HT-29 (cell line): ENCODE measurements at places on chromosomes 3 and 15. TPM values are rescaled to one million over a fixed set of nuclear protein-coding genes. Genes with fewer than 3 reads are reported as not detected.

Gene THAP10
- total RNA-seq: 2.7 and 3.9 TPM in 2 replicates

Gene ADCY5
- total RNA-seq: 1.2 and 1.6 TPM in 2 replicates

Gene TRH
- not detected in 2 replicates for total RNA-seq

Gene GALNT15
- not detected in 2 replicates for total RNA-seq

Gene STRIT1
- total RNA-seq: not detected in 2 replicates

Gene GOLGA6A
- total RNA-seq: not detected in 2 replicates

Gene FOXB1
- 0.05 TPM in 1 of 2 replicates, not detected in the other for total RNA-seq

DNA sequence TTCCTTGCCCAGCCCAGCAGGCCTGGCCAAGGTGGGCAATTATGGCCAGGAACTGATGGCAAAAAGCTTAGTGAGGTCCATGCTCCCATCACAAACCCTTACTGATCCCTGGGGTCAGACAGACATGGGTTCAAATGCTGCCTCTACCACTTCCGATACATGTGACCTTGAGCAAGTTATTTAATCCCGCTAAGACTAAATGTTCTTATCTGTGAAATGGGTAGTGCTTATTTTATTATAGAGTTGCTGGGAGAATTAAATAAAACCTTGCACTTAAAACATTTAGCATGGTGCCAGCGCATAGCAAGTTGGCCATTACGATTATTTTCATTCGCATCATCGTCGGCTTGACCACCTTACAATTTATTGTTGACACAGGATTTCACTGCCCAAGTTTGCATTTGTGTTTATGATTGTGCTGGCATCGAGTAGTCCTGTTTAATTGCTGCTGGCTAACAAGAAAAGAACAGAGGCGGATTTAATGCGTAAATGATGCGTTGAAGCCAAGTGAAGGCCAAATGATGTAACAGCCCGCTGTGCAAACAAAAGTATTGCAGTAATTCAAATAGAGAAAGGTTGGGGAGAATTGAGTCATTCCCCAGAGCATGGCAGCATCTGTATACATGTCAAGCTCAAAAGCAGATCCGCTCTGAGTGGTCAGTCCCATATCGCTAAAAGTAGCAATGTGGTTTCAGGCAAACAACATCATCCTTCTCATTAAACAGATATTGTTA lies 7.3 kb upstream of the FURIN start:
- DNase-seq: peak; percentile 93

DNA sequence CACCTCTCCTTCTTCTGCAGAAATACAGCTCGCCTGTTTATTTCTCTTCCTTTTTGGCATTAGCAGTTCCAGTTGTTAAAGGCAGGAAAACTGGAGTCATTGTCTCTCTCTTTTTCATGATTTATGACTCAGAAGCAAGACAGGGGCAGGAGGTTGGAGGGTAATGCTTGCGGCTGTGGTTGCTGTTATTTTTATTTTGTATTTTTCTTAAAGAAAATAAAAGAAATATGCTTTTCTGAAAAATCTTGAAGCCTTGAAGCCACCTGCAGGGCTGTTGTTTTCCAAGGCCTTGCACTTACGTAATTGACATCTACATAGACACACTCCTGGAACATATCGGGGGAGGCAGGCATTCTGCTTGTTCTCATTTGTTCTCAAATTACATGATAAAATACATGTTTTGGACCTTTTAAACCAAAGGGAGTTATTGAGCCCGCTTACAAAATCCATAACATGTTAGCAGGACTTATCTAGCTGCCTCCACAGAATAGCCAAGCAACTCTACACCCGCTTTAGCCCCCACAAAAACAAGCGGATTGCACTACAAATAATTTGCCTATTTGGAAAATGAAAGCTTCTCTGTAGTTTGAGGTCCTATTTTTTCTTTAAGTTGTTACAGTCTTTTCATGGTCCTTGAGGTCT lies 1004.6 kb upstream of the NR2F2 start:
- DNase-seq: no peak

- no peak for DNase-seq
These were observed 10.8 kb downstream of the GLYCTK start for GRCh38 chr3:52298149-52299098.

DNA sequence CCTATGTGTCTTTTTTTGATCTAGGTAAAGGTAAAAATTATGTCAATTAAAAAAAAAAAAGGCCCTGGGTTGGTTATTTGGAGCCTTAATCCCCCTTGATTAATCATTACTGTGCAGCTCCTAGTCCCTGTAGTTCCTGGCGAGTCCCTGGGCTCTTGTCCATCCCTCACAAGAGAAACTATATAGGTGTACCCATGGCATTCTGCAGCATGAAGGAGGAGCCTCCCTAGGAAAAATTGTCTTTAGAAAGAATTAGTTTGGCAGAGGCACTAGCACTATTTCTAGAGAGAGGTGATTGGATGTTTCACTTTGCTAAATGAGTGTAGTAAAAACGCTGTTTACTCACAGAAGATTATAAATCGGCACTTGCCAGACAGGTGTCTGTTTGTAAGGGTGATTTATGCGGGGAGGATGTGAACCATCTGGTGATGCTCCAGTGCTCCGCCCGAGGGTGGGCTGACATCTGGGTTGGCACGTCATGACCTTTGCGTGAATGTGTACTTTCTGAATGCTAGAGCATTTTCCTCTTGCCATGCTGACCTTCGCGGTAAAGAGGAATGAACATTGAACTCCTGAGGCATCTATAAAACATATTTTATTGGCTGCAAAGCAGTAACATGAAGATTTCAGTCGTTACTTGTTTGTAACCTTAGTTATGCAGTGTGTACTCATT lies 12.6 kb downstream of the PLCL2 start:
- DNase-seq: peak; percentile 75

DNA sequence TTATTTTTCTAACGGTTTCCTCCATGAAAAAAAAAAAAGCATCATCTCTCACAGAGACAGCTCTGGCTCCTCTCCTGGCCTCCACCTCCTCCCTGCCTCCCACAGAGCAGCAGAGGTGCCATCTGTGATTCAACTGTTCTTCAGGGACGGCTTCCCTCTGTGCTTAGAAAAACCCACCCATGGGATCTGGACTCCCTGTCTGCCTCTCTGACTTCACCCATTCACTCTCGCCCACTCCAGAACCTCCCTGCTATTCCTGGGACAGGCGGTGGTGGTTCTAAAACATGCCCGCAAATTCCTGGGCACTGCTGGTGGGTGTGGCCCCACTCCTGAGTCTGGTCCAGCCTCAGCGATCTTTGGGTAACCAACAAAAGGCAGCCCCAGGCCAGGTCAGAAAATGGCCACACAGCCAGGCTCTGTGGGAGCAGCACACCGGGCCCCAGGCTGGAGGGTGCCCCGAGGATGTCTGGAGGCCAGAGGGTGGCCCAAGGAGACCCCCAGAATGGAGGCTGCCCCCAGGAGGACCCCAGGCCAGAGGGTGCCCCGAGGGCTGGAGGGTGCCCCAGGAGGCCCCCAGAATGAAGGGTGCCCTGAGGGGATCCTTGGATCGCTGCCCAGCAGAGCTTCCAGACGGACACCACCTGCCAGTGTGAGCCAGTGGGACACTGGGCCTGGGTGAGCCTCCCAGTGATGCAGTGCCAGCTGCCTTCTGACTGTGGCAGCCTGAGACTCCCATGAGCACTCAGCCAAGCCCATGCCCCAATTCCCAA lies 2.6 kb upstream of the CHST13 start:
- DNase-seq: no peak

GRCh38 chr3:42549131-42549530 lies 32.6 kb downstream of the SEC22C start:
- no peak for DNase-seq

DNA sequence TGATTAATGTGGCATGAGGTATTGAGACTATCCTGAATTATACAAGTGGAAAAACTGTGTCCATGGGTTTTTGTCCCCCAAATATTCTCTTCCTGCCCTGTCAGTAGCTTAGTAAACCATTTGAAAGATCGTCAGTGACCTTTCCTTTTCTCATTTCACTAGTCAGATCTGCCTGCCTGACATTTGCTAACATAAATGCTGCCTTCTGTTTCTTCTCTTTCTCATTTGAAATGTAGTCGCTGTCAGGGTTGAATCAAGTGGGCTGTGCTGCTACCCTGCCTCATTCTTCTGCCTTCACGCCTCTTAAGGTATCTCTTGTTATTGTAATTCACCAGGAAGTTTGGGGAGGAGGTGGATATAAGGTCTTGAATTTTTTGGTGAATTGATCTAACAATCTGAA lies 67.5 kb downstream of the LRCH3 start:
- DNase-seq: no peak

DNA sequence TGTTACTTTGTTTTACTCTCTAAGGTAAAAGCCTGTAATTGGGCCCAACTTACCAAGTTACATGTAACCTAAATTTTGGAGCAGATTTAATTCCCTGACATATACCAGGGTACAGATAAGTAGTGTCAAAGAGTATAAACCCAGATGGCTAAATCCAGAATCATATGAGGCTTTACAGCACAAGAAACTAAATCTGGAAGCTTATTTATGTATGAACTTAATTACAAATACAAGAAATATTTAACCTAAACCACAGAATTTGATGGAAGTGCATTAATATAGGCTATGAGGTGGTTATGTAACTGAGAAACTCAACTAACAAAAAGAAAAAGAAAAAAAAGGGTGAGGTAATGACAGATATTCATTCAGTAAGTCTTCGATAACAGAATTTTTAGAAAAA lies 930.2 kb upstream of the ALCAM start:
- DNase-seq: no peak

- DNase-seq: peak; percentile 44
These were observed 29.8 kb downstream of the GNB4 start for GRCh38 chr3:179421500-179421899.

DNA sequence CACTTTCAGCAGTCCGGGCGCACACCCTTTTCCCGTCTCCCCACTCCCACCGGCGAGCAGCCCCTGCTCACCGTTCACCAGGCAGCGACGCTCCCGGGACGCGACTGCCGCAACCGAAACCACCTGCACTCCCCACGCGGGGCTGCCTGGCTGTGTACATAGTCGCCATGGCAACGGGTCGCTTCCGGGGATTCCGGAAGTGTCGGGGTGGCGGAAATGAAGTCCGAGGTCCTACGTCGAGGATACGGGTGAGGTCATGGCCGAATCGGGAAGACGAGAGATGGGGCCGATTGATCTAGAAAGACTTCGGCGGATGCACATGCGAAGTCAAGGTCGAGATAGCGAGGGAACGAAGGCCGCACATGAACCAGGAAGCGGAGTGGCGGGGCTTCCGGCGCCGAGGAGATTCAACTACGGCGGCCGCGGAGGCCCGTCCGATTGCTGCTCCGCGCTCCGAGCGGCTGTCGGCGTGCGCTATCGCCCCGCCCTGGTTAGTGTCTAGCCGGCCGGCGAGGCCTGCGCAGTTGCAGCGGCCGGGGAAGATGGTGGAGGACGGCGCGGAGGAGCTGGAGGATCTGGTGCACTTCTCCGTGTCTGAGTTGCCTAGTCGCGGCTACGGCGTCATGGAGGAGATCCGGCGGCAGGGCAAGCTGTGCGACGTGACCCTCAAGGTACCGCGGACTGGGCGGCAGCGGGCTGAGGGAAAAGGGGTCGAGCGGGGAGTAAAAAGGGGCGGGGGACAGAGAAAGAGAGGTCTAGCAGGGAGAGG lies at the start of the genes KIF9 and KLHL18:
KIF9 (minus strand) TSS at position 376 of the 769 bp plus-strand sequence. CDS start 5,425 bp downstream, outside the sequence.
KLHL18 (plus strand) TSS at position 521 of the 769 bp plus-strand sequence; CDS start at position 543, 22 bp downstream.
- peak; percentile 86 for DNase-seq

DNA sequence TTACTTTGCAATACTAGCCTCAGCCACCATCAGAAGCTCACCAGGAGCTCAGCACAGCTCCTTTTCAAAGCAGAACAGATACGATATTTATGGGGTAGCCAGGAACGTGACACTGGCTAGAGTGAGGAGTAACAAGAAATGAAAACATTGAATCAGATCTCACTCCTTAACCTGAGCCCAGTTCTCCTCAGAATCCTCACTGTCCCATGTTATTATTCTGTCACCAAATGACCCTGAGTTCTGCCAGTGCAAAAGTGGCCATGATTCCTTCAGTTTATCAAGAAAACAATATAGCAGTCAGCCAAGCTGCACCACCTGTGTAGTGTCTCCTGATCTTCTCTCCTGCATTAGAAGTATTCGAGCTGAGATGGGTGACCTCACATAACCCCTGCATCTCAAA lies 956.7 kb downstream of the TUSC7 start:
- DNase-seq: no peak

DNA sequence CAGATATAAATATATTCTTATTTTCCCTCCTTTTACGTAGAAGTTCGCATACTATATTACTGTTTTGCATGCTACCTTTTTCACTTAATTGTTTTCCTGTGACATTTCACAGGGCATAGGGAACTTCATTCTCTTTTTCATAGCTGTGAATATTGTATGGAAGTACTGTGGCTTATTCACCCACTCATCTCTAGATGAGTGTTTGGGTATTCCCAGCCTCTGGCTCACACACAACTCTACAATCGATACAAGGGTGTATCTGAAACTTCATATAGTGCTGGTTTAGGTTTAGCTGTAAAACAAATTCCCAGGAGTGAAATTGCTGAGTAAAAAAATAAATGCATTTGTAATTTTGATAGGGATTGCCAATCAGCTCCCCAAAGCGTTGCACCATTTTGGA lies 55.3 kb upstream of the MAGI1 start:
- DNase-seq: no peak

- DNase-seq: peak; percentile 3
These were observed 16.3 kb downstream of the SV2B start for GRCh38 chr15:91116113-91117067.

DNA sequence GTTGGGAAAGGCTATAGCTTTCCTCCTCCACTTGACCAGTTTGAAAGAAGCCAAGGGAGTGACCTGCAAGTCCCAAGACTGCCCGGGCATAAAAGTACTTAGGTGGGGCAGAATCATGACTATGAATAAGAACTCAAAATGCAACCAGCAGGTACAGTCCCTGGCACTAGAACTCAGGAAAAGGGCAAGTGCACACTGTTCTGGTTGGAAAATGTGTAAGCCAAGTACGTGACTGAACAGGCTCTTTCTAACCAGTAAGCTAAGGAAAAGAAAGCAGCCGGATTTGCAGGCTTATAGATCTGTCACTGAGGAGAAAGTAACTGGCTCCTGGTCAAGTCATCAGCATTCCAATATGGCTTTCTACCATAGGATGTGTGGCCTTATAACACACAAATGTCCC lies 101.2 kb upstream of the SLC4A7 start:
- DNase-seq: no peak

DNA sequence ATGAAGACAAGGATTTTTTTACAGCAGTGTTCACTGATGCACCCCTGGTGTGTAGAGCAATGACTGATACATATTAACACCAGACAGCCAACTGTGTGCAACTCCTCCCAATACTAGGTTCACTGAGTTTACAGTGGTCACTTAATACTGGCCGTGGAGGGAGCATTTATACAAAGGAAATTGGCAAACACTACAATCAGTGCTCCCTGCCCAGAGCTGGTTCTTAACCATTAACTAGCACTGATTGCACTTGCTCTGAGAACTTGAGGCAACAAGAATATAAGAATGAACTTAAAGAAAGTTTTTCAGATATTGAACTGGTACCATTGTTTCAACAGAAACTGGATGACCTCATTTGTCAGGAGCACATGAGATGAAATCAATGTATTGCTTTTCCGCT lies 110.6 kb downstream of the MAGI1 start:
- peak; percentile 37 for DNase-seq

- peak; percentile 30 for DNase-seq
These were observed 18.2 kb downstream of the ATP1B3 start for GRCh38 chr3:141894524-141895176.

DNA sequence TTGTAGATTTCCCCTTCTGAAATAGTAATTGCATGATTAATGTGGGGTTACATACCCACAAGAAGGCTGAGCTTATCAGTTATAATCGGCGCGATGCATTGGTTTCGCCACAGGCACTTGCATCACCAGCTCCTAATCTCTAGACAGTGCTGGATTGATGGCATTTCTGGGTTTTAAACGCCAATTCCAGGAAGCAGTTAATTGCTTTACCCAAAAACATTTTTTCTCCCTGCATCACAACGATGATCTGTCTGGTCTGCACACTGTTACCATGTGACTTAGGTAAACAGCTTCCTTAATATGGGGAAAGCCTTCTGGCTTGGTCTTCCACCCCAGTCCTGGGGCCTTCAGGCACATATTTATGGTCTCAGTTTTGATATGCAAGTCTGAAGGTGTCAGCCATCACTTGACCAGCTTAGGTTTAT lies 70.0 kb upstream of the HEG1 start:
- no peak for DNase-seq
